Natural killer cell (primary cell): ENCODE measurements at places on chromosomes 4 and X. TPM values are rescaled to one million over a fixed set of nuclear protein-coding genes. Genes with fewer than 3 reads are reported as not detected.

- no peak for DNase-seq
Observed at GRCh38 chr4:110955748-110956147, 332.9 kb upstream of the PITX2 start.

PPP4R3C gene
- not detected for total RNA-seq

CXCL6 gene
- not detected for total RNA-seq

GRCh38 chr4:4857809-4858508, 1.5 kb upstream of the MSX1 start:
- no peak for DNase-seq

GRCh38 chrX:72019487-72019886, 108.8 kb downstream of the NHSL2 start:
- DNase-seq = no peak

DNA sequence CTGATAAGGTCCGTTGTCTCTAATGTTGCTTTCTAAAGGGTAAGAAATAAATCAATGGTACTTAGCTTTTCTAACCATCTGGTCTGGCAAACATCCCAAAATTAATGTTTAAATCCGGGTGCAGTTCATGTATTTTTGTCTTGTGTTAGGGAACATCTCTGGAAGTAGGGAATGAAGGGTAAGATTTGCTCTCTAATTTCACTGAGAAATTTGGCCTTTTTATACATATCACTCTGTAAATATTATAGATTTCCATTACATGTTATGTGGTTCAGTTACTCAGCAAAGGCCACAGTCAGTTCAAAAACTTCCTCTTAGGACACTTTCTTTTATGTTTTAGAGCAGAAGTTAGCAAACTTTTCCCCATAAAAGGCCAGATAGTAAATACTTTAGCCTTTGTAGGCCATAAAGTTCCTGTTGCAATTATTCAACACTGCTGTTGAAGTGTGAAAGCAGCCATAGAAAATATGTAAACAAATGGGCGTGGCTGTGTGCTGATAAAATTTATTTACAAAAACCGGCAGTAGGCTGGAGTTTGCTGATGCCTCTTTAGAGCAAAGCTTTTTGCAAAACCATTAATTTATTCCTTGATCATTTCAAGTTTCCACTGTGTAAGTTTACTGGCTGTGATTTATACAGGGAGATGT, 218.1 kb downstream of the ANTXR2 start:
- no peak for DNase-seq

GRCh38 chr4:143782521-143782920, 82.0 kb upstream of the FREM3 start:
- DNase-seq = no peak

GRCh38 chr4:7426525-7427171, 8.1 kb downstream of the PSAPL1 start:
- peak; percentile 9 for DNase-seq

FAAH2 gene
- 1.6 TPM for total RNA-seq

HSFX3 gene
- not detected for total RNA-seq

DNA sequence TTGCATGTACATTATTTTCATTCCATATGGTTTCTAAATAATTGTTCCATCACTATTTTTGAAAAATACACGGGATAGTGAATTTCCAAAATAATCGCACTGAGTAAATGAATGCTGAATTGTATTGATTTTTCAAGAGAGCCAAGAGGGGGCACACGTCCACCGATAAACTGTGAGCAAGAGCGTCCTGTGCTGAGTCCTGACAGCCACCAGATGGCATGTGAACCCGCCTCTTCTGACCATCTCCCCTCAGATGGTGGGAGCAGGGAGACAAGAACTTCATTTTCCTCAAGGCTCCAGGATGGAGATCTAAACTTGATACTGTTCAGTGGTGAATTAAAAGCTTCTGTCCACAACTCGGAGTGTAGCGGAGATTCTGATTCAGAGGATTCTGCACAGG, 30.6 kb upstream of the IL9R start:
- peak; percentile 62 for DNase-seq

NDST3 gene
- not detected for total RNA-seq

DNA sequence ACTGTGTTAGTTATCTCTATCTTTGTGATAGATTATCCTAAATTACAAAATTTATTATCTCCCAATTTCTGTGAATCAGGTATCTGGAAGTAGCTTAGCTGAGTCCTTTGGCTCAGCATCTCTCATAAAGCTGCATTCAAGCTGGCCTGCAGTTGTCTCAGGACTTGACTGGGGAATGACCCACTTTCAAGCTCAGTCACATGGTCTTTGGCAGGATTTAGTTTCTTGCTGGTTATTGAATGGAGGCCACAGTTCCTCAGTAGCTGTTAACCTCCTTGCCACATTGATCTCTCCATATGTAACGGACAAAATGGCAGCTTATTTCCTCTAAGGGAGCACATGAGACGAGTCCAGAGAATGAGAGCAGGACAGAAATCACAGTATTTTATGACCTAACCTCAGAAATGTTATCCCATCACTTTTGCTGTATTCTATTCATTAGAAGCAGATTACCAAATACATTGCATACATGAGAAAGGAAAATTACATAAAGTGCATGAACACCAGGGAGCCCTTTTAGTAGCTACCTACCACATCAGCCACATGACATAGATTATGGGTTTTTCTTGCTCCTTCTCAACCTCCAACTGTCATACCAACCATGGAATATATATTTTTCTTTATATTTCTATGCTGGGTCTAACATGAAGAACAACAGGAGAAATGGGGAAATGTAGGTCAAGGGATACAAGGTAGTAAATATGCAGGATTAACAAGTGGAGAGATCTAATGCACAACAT, 730.1 kb downstream of the CCSER1 start:
- DNase-seq = no peak

INTU gene
- total RNA-seq = 0.16 TPM

- DNase-seq = no peak
Observed at GRCh38 chr4:21522296-21522695, 426.3 kb downstream of the KCNIP4 start.

EDA gene
- 0.65 TPM for total RNA-seq

DNA sequence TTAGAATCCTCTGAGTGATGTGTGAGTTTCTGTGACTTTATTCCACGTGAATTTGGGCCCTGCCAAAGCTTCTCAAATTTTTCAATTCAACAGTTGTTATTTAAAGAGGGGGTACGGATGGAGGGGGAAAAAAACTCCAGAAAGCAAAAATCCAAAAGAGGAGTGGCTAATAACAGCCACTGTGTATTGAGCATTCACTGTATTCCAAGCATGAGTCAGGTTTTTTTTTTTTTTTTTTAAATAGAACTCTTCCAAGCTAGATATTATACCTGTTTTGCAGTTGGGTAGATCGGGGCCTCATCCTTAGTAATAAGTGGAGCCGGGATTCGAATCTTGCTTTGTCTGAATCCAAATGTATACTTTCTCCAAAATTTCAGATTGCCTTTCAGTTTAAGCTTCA, 6.4 kb upstream of the RHOH start:
- no peak for DNase-seq

DNA sequence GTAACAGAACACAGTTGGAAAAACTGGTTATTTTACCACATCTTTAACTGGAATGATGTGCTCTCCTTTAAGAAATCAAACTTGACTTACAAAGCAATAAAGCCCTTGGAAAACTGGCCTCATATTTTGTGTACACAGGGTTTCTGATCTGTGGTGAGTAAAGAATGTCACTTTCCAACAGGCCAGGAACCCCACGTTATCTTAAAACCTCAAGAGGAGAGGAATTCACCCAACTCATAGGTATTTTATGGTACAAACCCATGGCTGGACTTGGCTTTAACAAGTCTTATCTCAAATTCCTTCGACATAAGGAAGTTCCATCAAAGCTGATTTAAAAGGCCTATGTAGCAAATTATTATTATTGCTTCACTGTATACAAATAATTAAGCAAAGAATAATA, 1735.1 kb downstream of the PCDH7 start:
- DNase-seq = no peak

MFAP3L gene
- total RNA-seq = 5.4 TPM

SPCS3 gene
- 171 TPM for total RNA-seq

DNA sequence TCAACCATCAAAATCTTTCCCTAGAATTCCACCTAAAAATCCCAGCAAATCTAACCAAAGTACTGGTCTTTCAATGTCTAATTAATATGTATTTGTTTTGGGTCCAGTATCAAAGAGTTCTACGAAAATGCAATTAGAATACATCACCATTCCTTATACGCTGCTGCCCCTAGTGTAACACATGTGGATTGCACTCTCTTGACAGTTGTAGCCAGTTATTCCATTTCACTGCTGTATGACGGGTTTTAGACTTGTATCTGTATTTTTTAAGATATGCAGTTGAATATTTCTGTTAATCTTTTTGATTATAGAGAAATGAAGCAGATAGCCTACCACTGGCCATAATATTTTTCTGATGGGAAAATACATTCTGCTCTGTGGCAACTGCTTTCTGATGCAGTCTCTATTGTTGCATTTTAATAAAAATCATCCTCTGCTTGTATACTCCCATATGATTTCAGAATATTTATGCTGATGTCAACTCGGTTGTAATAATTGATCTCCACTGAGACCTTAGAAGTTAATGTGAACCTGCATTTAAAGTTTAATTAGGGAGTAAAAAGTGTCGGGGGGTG, 17.1 kb upstream of the PAGE2B start:
- DNase-seq = no peak

DNA sequence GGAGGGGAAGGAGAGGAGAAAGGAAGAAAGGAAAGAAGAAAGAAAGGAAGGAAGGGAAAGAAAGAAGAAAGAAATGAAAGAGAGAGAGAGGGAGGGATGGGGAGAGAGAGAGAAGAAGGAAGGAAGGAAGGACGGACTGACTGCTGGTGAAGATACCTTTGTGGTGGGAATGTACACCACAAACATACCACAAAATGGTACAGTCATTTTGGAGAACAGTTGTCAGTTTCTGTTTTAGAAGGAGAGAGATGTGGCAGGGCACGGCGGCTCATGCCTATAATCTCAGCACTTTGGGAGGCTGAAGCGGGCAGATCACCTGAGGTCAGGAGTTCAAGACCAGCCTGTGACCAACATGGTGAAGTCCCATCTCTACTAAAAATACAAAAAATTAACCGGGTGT, 40.0 kb upstream of the SHISA3 start:
- no peak for DNase-seq

PFKFB1 gene
- 0.39 TPM for total RNA-seq

DNA sequence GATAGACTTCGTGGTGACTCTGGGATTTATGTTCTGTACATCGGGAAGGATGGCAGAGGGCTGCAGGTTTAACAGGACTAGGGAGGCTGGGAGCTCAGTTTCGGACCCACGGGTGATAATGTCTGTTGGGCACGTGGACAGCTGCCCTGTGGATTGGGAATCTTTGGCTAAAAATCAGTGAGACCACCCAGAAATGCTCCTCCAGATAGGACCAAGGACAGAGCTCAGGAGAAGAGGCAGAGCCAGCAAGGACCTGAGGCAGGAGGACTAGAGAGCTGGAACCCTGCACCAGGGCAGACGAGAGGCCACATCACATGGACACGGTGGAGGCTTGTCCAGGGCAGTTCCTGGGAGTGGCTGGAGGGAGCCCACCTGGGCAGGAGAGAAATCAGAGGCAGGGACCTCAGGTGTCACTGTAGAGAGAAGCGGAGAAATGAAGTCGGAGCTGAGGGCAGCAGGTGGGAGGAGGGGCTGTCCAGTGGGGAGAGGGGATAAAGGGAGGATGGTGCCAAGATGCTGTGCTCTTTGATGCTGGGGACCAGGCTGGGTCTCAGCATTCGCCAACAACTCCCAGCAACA, 79.2 kb downstream of the CPZ start:
- DNase-seq = no peak

GLOD5 gene
- total RNA-seq = not detected

DNA sequence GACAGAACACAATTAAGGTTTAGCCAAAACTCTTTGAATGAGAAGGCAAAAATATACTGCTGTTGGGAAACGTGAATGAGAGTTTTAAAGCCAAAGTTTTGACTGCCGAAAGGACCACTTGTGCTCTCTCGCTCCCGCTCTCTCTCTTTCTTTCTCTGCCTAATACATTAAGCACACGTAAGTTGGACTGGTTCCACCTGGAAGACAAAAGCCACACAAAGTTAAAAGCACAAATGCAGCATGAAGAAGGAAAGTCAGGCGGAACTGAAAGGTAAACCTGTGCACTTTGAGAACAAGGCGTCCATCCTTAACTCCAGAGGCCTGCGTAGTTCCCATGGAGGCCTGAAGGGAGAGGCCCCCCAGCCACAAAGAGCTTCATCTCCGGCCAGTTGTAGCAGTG, 1.9 kb downstream of the DCAF12L2 start:
- no peak for DNase-seq

GRCh38 chr4:148366251-148366650, 76.0 kb downstream of the NR3C2 start:
- no peak for DNase-seq

- no peak for DNase-seq
Observed at GRCh38 chr4:120886191-120886590, 36.3 kb downstream of the PRDM5 start.

- DNase-seq = no peak
Observed at GRCh38 chrX:18676470-18676869, 4.6 kb upstream of the RS1 start.

GRCh38 chrX:55818673-55819375, 101.3 kb downstream of the RRAGB start:
- DNase-seq = no peak

- no peak for DNase-seq
Observed at GRCh38 chr4:69523385-69524132, 27.9 kb upstream of the UGT2B4 start.
